Muscle of leg (tissue), 16 donors: ENCODE measurements at places on chromosomes 2 and 18. TPM values are rescaled to one million over a fixed set of nuclear protein-coding genes. Genes with fewer than 3 reads are reported as not detected.

LOXHD1 gene
- 2.2 TPM for polyA plus RNA-seq

OTOS gene
- polyA plus RNA-seq = not detected

LINC00305 gene
- polyA plus RNA-seq = not detected

UGT1A10 gene
- not detected for polyA plus RNA-seq

COL4A4 gene
- polyA plus RNA-seq = 0.03 TPM

LPIN2 gene
- 10.6 TPM for polyA plus RNA-seq

CYP27C1 gene
- 5.8 TPM for polyA plus RNA-seq

ALS2 gene
- polyA plus RNA-seq = 13.9 TPM

DNA sequence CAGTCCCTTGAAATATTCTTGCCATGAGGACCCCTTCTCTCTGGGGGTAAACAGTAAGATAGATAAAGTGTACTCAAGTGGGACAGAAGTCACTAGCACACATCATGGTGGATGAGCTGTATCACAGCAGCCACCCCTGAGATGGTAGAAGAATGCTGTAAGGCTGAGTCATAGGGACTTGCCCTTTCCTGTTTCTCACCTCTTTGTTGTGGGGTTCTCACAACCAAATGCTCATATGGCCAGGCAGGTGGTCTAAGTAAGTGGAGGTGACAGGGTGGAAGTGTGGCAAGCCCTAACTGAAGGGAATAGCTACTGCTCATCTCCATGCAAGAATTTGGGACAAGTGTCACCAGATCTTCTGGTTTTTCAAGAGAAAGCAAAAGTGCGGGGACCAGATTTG lies 202.7 kb upstream of the SLC14A2 start:
- no peak for DNase-seq

- no peak for DNase-seq
Observed at GRCh38 chr18:35862119-35862640, 110.3 kb upstream of the RMP24 start.

GRCh38 chr2:64989982-64990614 lies 899 bp downstream of the SLC1A4 start:
- peak; percentile 51 for DNase-seq

GRCh38 chr2:101974663-101975062 lies 17.1 kb upstream of the IL1R2 start:
- DNase-seq = peak; percentile 35

DNA sequence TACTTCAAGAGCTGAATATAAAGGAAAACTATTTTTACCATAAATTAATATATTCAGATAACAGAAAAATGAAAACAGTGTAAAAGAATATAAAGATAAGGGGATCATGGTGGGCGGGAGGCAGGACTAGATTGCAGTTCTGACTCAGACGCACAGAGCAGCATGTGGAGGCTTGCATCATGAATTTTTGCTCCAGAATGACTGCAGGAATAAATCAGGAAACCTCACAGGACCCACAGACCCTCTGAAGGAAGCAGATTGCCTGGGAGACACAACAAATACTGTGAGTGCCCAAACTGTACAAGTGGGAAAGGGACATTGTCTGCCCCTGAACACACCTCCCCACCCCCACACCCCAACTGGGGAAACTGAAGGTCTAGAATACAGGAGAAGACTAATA lies 19.2 kb upstream of the SIGLEC15 start:
- no peak for DNase-seq

GRCh38 chr2:122999821-123000220 lies 1025.3 kb upstream of the CNTNAP5 start:
- DNase-seq = no peak

GRCh38 chr2:173427887-173428668 lies 73.4 kb downstream of the CDCA7 start:
- DNase-seq = peak; percentile 92

DNA sequence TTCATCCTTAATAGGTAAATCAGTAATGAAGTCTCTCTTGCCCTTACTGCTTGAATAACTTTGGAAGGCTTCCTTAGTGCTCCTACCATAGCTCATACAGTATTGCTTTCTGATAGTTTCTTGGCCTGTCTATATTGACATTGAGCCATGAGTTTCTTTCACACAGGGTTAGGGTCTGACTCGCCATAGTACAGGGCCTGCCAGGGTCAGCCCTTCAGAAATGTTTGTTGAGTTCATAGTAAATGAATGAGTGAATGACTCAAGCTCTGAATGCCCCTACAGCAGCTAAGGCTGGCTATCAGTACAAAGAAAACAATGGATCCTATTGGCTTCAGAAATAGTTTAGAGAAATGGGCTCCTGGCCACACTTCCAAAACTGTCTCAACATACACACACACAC lies 65.0 kb upstream of the LRATD1 start:
- peak; percentile 8 for DNase-seq

- DNase-seq = peak; percentile 18
Observed at GRCh38 chr18:50560681-50561629, 1.1 kb downstream of the MAPK4 start.

GRCh38 chr2:30661173-30662107 lies 145.8 kb downstream of the CAPN13 start:
- DNase-seq = peak; percentile 47

DNA sequence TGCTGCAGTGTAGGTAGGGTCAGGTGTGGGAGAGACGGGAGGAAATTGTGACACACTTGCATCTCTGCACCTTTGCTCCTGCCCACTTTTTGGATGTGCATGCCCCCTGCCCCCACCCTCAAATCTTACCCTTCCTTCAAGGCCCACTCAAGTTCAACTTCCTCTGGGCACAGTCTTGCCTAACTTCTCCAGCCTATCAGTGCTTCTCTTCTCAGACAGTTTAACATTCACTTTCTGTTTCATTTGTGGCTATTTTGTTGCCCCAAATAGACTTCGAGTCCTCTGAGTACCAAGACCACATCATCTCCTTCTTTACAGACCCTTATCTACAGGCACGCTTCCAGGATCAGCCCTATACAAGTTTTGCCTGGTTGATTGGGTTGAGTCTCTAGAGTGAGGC lies 2.7 kb downstream of the ST8SIA5 start:
- DNase-seq = no peak

DNA sequence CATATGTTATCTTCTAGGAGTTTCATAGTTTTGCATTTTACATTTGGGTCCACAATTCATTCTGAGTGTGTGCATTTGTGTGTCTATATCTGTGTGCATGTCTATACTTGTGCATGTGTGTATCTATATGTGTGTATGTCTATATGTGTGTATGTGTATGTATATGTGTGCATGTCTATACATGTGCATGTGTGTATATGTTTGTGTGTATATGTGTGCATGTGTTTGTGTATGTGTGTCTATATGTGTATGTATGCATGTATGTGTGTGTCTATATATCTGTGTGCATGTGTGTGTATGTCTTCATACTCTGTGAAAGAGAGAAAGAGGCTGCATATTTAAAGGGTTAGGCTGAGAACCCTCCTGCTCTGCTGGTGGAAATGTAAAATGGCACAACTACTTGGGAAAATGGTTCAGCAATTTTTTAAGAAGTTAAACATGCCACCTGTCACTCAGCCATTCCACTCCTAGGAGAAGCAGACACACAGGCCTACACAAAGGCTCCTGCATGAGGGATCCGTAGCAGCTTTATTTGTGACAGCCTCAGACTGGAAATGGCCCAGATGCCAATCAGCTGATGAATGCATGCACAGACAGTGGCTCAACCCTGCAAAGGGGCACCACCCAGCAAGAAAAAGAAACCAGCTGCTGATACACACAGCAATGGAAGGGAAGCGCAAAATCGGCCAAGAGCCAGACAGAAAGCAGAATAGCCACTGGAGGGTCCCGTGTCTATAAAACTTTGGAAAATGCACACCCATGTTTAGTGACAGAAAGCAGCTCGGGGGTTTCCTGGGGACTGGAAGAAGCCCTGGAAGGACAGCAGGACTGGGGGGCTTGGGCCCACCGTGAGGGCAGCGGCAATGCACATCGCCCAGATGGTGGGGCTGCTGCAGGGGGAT lies 146.8 kb downstream of the SEPTIN10 start:
- peak; percentile 75 for DNase-seq

DNA sequence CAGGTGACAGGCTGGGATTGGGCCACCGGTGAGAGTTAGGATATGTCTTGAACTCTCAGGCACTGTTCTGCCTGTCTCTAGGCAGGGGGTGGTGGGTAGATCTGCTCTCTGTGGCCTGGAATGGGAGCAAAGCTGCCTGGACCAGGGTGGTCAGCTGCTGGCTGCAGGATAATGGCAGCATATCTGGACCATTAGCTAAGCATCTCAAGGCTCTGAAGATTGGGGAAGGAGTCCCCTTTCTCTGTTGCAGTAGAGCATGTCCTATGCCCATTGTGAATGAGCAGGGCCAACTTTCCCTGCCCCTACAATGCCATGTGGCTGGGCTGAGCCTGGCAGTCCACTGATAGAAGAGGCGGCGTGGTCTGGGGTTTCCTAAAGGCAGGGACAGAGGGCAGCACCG lies 34.6 kb downstream of the LOXHD1 start:
- DNase-seq = no peak

GRCh38 chr2:43328832-43329231 lies 102.4 kb upstream of the ZFP36L2 start:
- DNase-seq = no peak

DNA sequence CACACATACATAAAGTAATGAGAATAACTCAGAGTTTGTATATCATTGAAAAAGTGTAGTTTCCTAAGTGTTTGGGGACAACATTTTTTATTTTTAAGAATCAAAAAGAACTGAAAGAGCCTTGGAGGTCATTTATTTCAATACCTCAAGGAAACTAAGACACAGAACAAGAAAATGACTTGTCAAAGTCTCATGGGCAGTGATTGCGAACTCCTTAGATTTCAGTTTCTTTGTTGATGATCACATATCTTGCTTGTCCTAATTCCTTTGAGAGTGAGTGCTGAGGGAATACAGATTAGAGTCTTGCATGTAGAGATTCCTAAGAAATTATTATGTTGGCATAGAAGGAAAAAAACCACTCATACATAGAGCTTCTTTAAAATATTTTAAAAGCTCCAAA lies 243.8 kb downstream of the CAMKMT start:
- no peak for DNase-seq

DNA sequence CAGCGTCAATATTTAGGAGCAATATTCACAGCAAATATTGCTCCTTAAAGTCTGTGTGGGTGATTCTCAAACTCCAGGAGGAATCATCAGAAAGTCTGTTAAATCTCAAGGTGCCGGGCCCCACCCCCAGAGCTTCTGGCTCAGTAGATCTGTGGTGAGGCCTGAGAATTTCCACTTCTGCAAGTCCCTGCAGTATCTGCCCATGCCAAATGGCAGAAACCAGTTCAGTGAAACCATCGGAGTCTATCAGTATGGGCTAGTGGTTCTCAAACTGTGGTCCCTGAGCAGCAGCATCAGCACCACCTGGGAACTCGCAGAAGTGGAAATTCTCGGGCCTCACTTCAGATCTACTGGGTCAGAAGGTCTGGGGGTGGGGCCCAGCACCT lies 202.9 kb downstream of the SLC4A3 start:
- DNase-seq = no peak

DNA sequence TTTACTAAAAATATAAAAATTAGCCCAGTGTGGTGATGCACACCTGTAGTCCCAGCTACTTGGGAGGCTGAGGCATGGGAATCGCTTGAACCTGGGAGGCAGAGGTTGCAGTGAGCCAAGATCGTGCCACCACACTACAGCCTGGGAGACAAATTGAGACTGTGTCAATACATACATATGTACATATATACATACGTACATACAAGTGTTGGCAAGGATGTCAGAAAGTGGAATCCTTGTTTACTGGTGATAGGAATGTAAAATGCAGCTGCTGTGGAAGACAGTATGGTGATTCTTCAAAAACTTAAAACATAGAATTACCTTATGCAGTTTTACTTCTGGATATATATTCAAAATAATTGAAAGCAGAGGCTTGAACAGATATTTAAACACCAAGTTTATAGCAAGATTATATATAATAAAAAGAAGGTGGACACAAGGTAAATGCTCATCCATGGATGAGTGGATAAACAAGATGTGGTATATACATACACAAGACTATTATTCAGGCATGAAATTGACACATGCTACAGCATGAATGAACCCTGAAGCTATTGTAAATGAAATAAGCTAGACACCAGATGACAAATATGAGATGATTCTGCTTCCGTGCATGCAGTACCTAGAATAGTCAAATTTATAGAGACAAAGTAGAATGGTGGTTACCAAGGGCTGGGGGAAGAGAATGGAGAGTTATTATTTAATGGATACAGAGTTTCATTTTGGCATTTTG lies 43.2 kb downstream of the CCDC138 start:
- DNase-seq = no peak

DNA sequence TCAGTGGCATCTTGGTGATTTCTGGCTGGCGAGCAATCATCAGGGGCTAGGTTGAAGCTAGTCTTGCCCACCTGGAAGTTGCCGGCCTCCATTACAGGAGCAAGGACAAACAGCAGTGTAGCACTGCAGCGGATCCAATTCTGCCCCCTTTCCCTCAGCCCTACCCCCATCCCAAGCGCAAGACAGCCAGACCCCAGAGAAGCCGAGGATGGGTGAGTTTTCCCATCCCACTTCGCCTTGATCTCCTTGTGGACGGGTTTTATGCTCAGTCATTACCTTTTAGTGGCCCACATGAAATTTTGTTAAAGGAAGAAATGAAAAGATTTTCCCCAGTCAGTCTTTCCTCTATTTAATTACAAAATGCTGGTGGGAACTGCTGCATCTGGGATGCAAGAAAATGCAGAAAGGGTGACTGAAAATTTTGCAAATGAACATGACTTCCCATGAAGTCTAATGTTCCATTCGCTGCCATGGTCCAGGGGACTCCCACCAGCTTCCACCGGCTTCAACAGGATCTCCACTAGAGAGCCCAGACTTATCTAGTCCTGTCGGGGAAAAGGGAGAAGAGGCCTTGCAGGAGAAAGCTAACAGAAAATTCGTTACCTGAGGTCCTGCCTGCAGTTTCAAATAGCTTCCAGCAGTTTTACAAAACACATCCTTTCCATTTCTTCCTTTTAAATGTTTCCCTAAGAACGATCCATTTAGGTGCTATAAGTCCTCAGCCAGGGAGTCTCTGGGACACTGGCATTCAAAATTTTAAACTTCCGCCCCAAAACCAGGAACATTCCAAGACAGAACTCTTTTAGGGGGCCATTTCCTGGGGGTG lies 1.9 kb upstream of the HOXD9 start:
- no peak for DNase-seq

DNA sequence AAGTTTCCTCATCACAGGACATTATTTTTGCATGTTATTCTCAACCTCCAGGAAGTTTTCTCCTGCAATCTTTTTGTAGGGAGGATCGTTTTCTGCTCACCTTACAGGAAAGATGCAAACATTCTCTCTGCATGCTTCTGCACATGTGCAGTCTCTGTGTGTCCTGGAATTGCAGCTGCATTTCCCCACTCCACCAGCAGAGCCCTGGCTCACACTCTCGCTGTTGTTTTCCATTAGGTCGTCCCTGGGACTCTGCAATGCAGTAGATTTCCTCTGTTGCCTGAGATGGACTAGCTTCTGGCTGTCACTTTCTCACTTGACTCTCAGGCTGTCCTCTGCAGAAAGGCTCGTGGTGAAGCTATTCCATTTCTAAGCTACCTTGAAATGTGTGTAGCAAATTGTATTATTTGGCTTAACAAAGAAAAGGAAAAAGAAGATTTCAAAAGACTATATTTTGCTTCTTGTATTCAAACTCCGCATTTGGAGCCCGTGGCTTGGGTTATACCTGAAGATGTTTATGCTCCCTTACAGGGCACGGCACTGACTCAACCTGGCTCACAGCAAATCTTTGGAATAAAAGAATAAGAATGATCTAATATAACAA lies 346.7 kb downstream of the RAD51AP2 start:
- DNase-seq = peak; percentile 65
